ENCODE measurements at places on chromosomes 2 and 18.

GRCh38 chr2:153196378-153197058 is 282.0 kb downstream of the RPRM start:
- DNase-seq = no peak

- DNase-seq = no peak
Observed at GRCh38 chr2:150674283-150674682, 186.8 kb upstream of the RND3 start.

DNA sequence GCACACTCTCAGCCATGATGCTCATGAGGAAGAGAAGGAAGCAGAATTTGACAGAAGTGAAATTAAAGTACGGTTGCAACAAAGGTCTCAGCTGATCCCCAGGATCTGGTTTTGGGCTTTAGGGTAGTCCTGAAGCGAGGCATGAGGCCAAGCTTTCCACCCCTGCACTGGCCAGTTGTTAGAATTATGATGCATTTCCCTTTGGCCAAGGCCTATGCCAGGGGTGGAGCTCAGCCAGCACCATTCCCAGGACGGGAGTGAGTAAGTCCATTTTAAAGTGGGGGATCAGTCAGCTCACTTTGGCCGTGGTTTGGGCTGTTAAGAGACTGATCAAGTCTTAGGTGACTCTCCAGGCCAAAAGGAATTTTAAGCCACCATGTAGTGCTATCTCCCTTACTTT is 314.5 kb upstream of the MMADHC start:
- no peak for DNase-seq

- no peak for DNase-seq
Observed at GRCh38 chr2:231110551-231110950, 14.3 kb downstream of the HTR2B start.

DNA sequence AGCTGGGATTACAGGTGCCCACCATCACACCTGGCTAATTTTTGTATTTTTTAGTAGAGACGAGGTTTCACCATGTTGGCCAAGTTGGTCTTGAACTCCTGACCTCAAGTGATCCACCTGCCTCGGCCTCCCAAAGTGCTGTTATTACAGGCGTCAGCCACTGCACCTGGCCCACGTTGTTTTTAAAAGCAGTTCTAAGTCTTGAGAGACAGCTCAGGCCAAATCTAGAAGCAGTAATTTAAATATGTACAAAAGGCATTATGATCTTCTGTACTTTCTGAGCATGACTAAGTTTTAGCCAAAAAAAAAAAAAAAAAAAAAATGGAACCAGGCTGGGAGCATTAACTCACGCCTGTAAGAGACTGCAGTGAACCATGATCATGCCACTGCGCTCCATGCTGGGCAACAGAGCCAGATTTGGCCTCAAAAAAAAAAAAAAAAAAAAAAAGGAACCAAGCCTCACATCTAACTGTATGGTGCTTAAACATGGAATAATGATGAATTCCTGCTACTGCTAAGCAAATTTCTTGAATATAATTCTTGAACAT is 4.0 kb downstream of the ABHD3 start:
- DNase-seq = no peak
